ENCODE measurements at places on chromosomes 3 and 15.

DNA sequence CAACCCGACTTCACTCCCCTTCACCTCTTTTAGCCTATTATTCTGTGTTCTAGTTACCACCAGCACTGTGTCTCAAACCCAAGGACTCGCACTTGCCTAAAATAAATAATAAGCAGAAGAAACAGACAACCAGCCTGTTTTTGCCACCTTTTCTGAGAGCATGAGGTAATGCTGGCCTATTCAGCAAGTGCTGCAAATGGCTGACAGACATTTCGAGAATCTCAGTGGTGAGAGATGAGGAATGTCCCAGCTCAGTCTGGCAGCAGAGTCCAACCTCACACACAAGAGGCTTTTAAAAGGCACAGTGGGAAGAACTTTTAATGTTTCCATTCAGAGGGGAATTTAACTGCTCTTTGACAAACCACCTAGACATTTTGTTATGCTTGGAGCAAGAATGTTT lies 143.3 kb upstream of the GMNC start:
- DNase-seq: no peak

- no peak for DNase-seq
Measured at GRCh38 chr15:77665530-77666295, 33.0 kb upstream of the LINGO1 start.

GRCh38 chr15:69631978-69632377 lies 179.4 kb downstream of the RPLP1 start:
- DNase-seq: no peak

DNA sequence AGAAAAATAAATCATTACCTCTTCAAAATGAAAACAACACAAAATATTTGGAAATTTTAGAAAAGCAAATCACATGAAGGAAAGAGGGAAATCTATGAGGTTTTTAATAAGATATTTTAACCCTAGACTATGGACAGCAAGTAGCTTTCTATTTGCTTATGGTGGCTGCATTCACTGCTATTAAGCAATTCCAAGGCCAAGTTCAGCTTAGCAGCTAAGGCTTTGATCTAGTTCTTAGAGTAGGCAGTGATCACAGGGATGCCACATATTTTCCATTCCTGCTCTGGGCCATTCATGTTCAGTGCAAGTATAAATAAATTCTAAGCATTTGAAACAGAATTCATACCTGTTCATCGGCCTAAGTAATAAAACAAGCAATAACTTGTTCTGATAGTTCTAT lies 235.3 kb downstream of the CDIN1 start:
- DNase-seq: no peak

GRCh38 chr3:13545952-13546454 lies 2.9 kb upstream of the FBLN2 start:
- DNase-seq: no peak
